ENCODE measurements at places on chromosomes 1 and 21.

DNA sequence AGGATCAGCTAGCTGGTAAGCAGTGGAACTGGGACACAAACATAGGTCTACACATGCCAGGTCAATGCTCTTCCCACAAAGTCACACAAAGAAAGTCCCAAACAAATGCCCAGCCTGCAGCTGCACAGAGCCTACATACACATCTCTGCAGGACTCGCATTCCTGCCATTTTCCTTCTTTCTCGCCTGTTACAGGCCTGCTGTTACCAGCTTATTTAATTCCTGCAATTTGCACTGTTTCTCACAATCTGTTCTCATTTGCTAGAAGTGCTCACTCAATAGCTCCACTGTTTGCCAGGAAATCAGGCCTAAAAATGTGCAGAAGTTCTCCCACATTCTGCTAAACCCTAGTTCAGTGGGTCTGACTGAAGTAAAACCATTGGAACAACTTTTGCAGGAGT is 362.6 kb upstream of the C1orf87 start:
- DNase-seq = no peak

DNA sequence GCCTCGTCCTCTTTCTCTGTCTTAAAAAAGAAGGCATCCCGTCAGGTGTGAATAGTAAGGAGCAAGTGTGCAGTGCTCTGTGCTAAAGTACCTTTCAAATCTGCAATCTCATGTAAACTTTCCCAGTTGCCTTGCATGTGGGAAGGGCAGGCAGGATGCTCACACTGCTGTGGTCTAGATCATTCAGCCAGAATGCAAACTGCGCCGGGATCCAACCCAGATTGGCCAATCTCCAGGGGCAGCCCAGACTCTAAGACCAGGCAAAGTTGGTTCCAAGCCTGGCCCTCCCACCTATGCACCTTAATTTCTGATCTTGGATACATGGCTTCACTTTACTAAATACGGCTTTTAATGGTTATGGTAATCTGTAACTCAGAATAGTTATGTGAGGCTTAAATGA is 3.2 kb upstream of the MAP1LC3C start:
- no peak for DNase-seq

GRCh38 chr1:85502625-85503083 is 37.7 kb upstream of the DDAH1 start:
- no peak for DNase-seq

DNA sequence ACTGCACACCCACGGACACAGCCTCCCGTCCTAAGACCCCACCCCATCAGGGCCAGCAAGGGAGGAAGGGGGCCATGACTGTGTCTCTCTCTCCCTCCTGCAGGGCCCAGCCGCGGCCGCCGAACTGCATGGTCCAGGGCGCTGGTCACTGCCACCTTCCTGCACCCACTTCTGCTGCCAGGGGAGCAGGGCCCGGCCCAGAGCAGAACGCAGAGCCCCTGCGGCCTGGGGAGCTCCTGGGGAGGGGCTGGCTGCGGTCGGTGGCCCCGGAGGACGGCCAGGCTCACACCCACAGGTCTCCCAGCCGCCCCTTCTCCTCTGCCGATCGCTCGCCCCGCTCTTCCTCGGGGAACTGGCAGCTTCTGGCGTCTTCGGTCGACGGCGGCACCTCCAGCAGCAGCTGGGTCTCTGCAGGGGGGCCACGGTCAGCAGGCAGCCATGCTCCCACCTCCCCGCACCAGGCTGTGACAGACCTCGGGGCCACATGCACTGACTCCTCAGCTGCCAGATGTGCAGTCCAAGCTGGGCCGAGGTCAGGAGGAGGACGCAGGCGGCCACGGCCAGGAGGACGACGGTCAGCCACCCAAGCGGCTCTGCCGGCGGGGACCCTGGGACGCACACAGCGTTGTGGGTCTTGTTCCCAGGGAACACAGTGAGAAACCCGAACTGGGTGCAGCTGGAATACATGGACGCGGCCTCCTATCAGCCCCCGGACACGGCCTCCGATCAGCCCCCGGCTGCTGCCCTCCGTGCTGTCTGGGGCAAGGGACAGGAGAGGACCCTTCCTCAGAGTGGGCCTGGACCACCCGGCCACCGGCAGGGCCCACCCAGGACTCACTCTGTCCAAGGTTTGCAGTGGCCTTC is 2.6 kb downstream of the TNFRSF18 start:
- DNase-seq = no peak

- DNase-seq = no peak
These were observed 7.1 kb downstream of the KLF18 start for GRCh38 chr1:44134071-44134920.

GRCh38 chr1:168725831-168726230 is 3.2 kb downstream of the DPT start:
- no peak for DNase-seq

DNA sequence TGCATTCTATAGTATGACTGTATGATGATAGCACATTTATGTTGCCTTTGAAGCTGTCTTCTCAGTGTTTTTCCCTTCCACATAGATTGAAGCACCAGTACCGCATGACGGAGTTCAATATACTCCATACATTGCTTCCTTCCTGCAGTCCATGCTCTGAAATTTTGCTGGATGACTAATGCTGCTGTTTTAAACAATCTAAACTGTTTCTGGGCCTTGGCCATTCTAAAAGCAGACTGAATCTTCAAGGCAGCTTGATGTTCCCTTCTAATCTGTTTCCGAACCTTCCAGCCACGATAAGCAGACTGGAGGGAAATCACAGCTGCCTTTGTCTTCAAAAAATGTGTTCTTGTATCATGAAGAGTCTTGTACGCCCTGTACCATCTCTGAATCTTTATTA is 36.2 kb upstream of the F13B start:
- DNase-seq = no peak

- DNase-seq = no peak
These were observed 107.1 kb downstream of the EIF4G3 start for GRCh38 chr1:21069549-21069948.

DNA sequence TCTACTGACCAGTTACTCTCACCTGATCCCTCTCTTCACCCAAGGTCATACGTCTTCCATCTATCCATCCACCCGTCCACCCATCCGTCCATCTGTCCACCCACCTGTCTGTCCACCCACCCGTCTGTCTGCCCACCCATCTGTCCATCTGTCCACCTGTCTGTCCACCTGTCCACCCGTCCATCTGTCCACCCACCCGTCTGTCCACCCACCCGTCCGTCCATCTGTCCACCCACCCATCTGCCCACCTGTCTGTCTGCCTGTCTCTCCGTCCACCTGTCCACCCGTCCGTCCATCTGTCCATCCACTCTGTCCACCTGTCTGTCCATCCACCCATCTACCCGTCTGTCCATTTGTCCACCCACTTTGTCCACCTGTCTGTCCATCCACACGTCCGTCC is 11.8 kb upstream of the KIF26B start:
- DNase-seq = no peak

- no peak for DNase-seq
These were observed 55.1 kb upstream of the CR2 start for GRCh38 chr1:207398986-207399385.

- no peak for DNase-seq
These were observed 166.2 kb downstream of the TOMM20 start for GRCh38 chr1:234962340-234962989.

- DNase-seq = no peak
These were observed 598.4 kb downstream of the ADGRL2 start for GRCh38 chr1:82399093-82399492.

DNA sequence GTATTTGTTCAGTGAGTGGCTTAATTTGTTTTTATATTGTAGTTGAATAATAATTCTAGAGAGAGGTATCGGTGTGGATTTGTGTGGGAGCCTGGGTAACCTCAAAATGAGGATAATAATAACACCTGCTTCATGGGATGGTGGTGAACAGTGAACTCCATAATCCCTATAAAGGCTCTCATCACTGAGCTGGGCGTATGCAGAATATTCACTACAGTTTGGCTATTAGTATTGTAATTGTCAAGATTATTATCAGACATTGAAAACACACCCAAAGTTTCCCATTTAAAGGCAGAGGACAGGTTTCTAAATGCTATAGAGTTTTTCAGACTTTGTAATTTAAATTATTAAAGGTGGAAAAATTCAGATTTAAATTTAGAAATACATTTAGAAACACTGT is 7.0 kb upstream of the LAMC2 start:
- DNase-seq = no peak

DNA sequence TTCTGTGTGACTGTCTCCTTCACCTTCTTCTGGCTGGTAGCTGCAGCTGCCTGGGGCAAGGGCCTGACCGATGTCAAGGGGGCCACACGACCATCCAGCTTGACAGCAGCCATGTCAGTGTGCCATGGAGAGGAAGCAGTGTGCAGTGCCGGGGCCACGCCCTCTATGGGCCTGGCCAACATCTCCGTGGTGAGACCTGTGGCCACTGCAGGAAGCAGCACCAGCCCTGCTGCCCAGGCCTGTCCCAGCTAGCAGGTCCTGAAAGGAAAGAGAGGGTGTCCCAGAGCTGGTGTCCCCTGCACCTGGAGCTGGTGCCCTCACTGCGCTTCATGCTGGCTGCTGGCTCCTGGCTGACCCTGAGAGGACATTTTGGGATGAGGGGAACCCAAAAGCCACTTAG is 5.9 kb upstream of the ATXN7L2 start:
- DNase-seq = no peak

DNA sequence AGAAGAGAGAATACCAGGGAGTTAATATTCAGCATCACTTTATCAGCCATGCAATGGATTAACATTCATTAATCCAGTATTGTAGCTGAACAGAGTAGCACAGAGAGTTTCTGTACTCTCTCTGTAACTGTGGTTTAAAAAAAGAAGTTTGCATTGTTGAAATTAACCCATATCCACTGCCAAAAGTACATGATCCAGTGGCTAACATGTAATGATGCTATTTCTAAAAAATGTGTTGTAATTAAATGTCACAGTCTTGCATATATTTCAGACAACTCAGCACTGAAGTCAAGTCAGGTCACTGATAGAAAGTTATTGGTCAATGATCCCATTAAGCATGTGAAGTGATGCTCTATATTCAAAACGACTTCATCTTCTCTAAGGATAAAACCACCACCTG is 141.3 kb downstream of the NRIP1 start:
- no peak for DNase-seq

GRCh38 chr1:17857996-17858395 is 102.9 kb downstream of the ACTL8 start:
- DNase-seq = no peak

GRCh38 chr1:144551107-144551542 is 41.6 kb upstream of the PPIAL4F start:
- DNase-seq = no peak

- DNase-seq = peak; percentile 15
These were observed 1.0 kb upstream of the PIGV start for GRCh38 chr1:26786437-26787380.

- no peak for DNase-seq
These were observed 95.6 kb upstream of the TSPAN2 start for GRCh38 chr1:115184951-115185331.

DNA sequence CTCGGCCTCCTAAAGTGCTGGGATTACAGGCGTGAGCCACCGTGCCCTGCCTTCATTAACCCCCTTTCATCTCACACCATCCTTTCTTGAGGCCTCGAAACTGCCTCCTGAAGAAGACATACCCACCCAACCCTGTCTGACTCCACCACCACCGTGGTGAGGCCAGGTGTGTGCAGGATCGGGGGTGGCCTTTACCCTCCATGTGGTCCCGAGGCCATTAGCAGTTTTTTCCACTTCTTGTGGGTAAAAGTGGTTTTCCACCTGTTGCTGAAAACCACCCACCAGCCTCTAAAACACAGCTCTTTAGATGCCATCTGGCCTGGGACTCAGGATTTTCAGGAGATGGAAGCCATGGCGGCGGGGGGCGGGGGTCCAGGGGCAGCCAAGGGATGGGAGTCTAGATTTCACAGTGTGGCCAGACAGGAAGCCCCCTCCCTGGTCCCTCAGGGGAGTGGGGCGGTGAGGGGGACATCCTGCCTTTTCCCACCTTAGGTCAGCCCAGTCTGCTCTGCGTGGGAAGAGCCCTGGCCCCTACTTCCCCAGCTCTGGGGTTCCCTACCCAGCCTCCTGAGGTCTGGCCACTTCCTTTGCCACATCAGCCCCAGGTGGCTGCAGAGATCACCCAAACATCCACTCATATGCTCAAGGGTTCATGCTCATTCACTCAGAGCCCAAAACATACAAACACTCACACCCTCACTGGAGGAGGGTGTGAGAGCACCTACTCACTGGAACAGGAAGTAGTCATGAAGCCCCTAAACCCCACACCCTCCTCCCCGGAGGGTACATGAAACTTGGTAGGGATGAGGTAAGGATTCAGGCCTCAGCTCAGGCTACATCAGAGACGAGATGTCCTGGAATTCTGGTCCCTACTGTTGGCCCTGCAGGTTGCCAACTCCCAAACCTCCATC is 2.3 kb downstream of the FGR start:
- DNase-seq = peak; percentile 74

GRCh38 chr1:32104127-32104526 is 3.7 kb upstream of the KPNA6 start:
- DNase-seq = no peak

DNA sequence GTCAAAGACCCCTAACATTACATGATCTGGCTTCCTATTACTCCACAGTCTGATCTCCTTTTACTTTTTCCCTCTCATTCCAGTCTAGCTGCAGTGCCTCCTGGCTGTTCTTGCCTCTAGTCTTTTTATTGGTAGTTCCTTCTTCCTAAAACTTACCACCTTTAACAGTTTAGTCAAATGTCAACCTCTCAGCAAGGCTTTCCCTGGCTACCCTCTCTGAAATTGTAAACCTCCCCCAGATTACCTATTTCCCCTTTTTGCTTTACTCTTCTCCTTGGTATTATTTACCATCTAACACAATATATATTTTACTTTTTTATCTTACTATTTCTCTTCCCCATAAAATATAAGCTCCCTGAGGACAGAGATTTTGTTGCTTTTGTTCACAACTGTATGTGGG is 129.6 kb downstream of the CLEC20A start:
- no peak for DNase-seq

DNA sequence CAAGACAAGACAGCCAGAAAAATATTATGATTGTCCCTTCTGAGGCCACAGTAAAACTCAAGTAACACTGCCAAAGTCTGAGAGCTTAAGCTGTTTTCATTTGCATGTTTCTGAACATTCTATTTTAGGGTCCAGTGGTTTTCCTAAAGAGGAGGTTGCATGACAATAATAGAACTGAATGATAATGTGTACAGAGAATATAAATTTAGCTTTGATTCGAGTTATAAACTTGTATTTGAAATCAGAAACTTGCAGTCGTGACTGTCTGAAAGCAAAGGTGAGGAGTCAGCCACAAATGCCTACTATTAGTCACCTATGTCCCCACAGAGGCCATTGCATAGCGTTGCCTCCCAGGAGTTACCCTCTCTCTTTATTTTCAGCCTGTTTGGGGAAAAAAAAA is 363.1 kb upstream of the ADGRL2 start:
- no peak for DNase-seq
